Activated naive CD4-positive, alpha-beta T cell treated with anti-CD3 and anti-CD28 coated beads for 36 hours (primary cell): ENCODE measurements at places on chromosomes 16 and 17.

DNA sequence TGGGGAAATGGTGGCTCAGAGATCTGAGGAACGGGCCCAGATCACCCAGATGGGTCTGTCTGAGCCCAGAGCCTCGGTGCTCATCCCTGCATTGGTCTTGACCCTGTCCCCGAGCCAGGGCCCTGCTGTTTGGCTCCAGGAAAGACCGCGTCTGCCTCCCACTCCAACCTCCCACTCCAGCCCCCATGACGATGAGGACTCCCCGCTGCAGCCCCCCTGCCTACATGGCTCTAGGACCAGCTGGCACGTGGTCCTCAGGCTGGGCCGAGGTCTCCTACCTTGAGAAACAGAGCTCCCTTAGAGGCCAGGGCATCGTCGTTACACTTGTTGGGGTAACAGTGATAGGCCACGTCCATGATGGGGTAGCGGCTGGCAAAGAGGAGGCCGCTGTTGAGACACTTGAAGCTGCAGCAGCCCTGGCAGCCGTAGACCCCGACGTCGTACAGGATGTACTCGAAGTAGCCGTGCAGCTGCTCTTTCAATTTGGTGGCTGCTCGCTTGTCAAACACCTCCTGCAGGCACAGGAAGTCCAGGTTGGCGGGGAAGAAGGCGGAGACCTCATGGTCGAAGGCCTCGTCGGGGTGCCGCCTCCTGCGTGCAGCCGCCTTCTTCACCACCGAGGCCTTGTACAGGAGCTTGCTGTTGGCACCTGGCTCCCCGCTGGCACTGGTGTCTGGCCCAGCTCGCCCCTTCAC, 59.9 kb downstream of the PRMT7 start:
- DNase-seq: peak; percentile 45

GRCh38 chr16:6232056-6232455, 1100.6 kb upstream of the RBFOX1 start:
- DNase-seq: no peak

DNA sequence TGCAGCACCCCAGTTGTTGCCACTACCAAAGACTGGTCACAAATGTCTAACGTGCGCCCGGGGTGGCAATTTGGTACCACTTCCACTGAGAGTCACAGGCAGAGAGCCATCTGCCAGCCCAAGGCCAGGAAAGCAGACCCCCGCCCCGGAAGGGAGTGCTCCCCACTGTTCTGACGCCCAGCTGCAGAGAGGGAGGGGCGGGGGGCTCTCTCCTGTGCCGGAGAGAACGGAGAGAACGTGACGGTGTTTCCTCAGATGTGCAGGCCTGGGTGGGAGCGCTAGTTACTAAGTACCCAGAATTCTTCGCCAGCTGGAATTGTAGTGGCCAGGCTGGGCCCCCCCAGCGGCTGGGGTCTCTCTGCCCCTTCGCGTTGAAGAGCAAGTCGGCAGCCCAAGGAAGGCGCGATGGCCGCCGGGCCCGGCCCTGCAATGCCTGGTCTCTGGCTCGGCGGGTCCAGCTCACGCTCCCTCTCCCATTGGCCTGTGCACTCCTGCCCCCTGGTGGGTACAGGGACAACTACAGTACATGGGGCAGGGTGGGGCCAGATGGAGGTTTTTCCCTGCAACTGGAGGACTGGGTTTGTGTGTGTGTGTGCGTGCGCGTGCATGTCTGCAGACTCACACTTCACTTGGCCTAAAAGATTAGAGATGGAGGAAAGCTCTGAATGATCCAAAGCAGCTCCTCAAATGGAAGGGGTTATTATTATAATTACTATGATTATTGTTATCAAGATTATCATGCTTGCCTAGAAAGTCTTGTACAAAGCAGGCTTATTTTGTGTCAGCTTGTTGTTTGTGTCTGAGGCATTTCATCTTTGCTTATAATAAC, 107.1 kb downstream of the AMFR start:
- DNase-seq: peak; percentile 86

- DNase-seq: no peak
Measured at GRCh38 chr17:1244606-1245012, 25.6 kb upstream of the BHLHA9 start.

GRCh38 chr17:38578229-38579082, 27.3 kb downstream of the SRCIN1 start:
- no peak for DNase-seq

GRCh38 chr17:8894673-8895578, 27.5 kb upstream of the PIK3R6 start:
- peak; percentile 69 for DNase-seq

DNA sequence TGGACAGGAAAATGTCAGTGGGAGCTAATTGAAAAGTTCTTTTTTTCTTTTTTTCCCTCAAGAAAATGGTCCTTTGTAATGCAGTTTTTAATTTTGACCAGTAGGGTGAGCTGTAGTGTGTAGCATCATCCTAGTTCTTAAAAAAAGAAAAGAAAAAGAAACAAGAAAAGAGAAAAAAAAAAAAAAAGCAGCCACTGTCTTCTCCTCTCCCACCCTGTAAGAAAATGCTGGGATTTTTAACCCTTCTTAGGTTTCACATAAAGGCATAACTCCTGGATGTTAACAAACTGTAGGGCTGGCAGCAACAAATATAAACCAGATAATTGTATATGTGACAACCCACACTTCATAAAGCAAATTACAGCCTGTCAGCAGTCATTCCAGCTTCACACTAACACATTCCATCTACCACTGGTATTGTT, 78.1 kb downstream of the SKAP1 start:
- DNase-seq: no peak

- no peak for DNase-seq
Measured at GRCh38 chr16:79077346-79077745, 523.2 kb downstream of the MAF start.

GRCh38 chr17:43641416-43641815, 20.3 kb downstream of the MEOX1 start:
- DNase-seq: no peak

DNA sequence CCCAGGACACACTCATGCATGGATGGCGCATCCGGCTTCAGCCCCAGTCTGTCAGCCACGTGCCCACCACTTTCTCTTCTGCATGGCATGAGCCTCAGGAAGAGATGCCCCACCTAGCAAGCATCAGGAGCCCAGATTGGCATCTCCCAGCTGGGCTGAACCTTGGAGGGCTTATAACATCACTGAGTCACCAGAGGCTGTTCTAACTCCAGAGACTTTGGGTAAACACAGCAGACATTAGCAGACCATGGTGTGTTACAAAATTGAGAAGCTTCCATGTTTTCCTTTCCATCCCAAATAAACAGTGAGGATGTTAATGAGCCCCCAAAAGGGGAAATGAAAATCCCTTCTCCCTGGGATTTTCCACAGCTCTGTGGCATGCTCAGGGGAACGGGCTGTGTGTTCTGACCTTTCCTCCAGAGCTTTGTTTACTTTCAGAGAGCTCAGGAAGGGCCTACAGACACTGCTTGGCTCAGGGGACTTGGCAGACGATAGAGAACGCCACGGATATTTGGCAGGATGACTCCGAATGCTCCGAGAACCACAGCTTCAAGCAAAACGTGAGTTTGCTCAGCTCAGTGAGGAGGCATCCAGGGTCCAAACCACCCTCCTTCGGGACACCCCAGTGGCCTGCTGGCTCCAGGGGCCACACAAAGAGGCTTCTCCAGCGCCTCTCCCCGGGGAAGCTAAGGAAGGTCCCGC, 16.5 kb downstream of the GLP2R start:
- no peak for DNase-seq

- DNase-seq: peak; percentile 82
Measured at GRCh38 chr17:82021107-82021899, 1.4 kb downstream of the CENPX start.

DNA sequence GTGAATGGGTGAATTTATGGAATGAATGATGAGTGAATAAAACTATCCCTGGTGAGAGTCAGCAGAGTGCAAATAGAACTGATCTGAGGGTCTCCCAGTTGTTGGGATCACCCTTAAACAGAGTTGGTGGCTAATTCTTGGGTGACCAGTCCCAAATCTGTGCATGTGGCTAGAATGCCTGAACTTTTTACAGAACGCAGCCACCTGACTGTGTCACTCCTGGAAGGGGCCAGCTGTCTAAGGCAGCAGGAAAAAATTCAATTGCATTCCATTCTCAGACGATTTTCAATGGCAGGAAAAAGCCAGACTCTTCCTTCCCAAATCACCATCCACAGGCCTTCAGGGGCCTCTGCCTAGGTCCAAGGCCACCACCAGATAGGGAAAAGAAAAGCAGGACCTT, 43.5 kb downstream of the BEAN1 start:
- no peak for DNase-seq

- DNase-seq: peak; percentile 70
Measured at GRCh38 chr17:77374170-77374936, 233.6 kb downstream of the SEC14L1 start.
